Activated T-helper 1 cell treated with Interleukin-2 at 50 U/mL for 16 hours (primary cell): ENCODE measurements at places on chromosomes 1 and 21.

GRCh38 chr1:29354511-29355098 lies 118.3 kb downstream of the PTPRU start:
- DNase-seq = no peak

DNA sequence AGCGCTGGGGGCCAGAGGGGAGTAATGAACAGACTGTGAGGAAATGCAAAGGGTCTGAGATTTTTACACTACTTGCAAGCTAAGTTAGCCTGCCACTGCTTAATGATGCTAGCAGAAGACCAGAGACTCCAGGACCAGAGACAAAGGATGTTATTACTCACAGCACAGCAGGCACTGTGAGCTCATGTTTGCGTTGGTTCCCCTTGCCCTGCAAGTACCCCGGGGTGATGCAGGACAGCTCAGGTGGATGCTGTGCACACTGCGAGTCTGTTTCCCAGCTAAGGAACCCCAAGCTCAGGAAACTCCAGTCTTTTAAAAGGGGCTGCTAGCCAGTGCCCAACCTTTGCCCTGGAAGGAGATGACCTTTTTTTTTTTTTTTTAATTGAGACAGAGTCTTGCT lies 1.2 kb downstream of the FHAD1 start:
- no peak for DNase-seq

DNA sequence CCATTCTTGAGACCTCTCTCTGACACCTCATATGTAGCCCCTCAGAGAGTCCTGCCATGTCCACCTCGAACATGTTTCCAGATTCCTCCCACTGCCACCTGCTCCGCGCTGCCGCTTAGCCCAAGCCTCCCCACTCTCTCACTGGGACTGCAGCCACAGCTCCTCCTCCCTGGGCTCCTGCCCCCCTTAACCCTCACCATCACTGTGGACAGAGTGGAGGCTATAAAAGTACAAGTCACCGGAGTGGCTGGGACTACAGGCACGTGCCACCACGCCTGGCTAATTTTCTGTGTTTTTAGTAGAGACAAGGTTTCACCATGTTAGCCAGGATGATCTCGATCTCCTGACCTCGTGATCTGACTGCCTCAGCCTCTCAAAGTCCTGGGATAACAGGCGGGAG lies 77.0 kb downstream of the VWA5B1 start:
- no peak for DNase-seq

DNA sequence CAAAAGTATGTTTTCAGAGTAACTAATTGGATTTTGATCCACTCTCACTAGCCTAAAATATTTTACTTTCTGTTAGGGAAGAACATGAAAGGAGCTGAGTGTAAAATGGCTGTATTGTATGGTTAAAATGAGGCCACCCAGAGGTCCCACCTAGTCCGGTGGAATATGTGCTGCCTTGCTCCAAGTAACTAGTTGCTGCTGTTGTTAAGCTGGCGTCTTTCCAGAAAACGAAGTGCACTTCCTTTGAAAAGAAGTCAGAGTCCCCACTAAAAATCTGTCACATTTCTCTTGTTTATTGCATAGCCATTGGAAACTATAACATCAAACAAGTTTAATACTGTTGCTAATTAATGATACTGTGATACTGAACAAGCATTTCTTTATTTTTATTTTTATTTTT lies 3.2 kb downstream of the SLC25A33 start:
- no peak for DNase-seq

DNA sequence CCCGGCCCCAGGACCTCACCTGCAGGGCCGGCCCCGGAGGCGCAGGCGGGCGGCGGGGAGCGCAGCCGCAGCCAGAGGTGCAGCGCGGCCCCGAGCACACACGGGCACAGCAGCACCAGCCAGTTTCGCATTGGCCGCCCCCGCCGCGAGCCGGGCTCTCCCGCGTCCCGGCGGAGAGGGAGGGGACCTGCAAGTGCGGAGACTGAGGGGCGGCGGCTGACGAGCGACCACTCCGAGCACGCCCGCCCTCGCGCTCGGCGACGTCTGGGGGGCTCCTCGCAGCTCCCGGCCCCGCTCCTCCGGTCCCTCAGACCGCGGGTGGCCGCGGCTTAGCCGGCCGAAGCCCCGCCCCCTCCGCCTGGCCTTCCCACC lies at the start of gene B3GALNT2:
Gene B3GALNT2, minus strand, starts transcription at position 331 of the 372 bp plus-strand sequence. Its CDS starts 200 bp downstream, at position 131.
- DNase-seq = no peak

GRCh38 chr1:64302194-64302593 lies 98.8 kb downstream of the UBE2U start:
- no peak for DNase-seq

- DNase-seq = no peak
These were observed 94.8 kb downstream of the EBNA1BP2 start for GRCh38 chr1:43077273-43077672.

DNA sequence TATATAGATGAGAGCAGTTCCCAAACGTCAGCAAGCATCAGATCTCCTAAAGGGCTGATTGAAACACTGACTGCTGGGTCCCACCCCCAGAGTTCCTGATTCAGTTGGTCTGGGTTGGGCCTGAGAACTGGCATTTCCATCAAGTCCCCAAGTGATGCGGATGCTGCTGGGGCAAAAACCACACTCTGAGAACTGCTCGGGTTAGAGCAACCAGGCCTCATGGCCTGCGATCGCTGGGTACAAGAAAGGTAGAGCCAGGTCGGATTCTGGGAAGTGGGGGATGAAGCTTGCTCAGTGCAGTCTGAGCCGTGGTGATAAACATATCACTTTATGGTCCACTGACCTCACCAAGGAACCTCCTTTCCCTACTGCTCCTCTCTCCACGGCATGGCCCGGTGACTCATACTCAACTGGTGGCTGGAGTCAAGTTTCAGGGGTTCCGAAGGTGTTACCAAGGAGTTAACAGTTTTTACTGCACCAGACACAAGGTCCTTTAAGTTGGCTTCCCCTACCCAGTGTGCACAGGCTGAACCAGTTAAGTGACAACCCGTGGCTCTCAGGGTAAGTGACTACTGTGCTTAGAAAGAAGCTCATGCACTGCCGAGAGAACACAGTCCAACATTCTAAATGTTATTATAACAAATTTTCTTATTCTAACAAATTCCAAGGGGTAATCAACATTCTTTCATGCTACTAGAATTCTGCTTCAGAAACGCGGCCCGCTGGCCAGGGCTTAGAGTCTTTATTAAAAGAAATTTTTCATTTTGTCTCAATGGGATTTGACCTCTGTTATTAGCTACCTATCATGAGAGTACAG lies 153.5 kb downstream of the TGFBR3 start:
- no peak for DNase-seq

DNA sequence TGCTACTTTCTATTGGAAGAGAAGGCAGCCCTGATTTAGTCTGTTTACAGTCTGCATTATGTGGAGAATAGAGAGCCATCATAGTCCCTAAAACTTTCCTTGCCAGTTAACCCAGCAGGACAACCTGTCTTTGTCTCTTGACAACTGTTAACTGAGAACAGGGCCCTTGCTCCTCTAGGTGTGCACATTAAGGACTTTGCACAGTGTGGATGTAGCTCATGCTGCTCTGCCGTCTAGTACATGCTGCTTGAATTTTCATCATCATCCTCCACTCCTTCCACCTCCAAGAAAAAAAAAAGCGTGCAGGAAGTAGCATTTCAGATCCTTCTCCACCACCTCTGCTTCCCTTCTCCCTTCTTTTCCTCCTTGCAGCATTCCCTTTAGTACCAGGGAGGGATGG lies 91.5 kb downstream of the PBX1 start:
- DNase-seq = no peak

DNA sequence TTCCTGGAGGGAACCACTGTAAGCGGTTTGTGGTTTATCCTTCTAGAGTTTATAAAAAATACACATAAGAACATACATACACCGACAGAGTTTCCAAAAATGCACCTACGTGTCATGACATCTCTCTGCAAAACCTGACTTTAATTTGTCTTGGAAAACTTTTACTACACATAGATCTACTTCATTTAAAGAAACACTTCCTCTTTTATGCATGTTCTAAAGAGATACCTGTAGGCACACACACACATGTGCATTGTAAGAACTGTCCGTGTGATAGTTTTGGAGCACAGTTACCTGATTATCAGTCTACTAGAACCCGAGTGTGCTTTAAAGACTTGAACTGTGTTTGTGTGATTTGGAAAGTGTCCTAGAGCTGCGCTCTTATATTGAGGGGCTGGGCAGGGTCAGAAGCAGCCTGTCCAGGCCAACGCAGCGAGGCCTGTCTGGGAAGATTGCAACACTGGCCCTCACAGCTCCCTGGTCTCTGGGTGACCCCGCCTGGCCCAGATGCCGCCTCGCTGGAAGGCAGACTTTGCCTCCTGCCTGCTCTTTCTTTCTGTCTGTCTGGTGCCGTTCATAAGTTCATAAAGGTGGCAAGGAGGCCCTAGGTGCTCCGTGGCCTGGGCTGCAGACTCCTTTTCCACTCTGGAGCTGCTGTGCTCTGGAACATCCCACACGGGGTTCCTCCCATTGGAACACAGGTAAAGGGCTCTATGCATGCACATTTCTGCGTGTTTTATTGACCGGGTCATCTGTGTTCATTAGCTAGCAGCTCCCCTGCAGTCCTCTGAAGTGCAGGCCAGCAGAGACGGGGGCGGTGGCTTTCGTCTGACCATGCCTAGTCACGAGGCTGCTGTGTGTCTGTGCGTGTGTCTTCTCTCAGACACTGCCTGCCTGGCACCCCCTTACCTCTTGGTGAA lies 46.3 kb downstream of the AGPAT3 start:
- DNase-seq = no peak

- no peak for DNase-seq
These were observed 69.0 kb downstream of the UBIAD1 start for GRCh38 chr1:11341901-11342552.

GRCh38 chr1:188517139-188517538 lies 1688.4 kb downstream of the PLA2G4A start:
- no peak for DNase-seq

DNA sequence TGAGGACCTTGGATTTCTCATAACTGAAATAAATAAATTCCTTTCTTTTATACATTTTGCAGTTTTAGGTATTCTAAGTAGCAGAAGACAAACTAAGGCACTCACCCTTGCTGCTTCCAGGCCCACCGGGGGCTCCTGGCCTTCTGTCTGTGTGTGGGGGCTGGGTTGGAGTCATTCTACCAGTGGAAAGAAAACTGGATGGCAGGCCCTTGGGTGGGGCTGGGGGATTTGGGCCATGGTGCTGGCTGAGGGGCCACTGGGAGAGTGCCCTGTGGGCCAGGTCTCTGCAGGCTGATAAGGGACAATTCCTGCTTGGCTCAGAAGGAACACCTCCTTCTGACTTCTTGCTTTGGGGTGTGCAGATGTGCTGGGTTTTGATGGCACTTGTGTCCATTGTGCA lies 54.0 kb upstream of the CSF3R start:
- DNase-seq = no peak

DNA sequence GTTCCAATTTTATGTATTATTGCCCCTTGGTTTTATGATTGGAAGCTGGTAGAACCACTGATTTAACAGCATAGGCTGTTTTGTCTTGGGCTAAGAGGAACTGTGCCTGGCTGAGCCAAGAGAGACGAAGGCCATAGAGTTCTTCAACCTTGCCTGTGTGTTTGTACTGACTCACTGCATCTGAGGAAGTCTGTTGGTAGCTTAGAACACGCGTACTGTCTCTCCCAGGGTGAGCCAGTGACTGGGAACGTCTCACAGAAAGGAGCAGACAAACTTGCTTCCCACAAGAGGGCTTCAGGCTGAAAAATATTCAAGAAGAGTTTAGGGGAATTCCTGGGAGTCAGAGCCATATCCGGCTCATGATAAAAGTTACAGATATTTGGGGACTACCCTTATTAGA lies 14.9 kb downstream of the TMEM51 start:
- no peak for DNase-seq

GRCh38 chr21:14306126-14306907 lies 76.6 kb downstream of the HSPA13 start:
- DNase-seq = no peak

DNA sequence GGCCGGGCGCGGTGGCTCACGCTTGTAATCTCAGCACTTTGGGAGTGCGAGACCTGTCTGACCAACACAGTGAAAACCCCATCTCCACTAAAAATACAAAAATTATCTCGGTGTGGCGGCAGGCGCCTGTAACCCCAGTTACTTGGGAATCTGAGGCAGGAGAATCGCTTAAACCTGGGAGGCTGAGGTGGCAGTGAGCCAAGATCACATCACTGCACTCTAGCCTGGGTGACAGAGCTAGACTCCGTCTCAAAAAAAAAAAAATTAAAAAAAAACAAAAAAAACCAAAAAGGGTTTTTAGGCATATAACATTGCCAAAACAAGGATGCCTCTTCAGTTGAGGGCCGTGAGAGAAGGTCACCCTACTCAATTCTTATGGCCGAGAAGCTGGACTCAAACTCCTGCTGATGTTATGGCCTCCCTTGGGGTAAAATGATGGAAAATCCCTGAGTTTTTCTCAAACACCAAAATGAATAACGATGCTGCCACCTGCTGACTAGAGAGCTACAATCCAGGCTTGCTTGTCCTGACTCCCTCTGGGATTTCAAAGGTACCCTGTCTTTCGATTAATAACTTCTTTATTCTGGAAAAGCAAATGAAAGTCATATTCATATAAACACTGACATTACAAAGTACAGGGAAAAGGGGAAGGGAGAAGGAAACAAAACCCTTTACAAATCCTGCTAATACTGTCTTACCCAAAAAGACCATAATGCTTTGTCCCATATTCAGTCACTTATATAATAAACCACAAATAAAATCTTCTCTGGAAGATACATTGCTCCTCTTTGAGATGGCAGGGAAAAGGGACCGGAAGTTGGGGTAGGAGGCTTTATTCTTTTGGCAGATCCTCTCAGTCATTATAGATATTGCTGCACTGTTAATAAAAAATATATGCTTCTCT lies 10.7 kb downstream of the RAB42 start:
- no peak for DNase-seq

DNA sequence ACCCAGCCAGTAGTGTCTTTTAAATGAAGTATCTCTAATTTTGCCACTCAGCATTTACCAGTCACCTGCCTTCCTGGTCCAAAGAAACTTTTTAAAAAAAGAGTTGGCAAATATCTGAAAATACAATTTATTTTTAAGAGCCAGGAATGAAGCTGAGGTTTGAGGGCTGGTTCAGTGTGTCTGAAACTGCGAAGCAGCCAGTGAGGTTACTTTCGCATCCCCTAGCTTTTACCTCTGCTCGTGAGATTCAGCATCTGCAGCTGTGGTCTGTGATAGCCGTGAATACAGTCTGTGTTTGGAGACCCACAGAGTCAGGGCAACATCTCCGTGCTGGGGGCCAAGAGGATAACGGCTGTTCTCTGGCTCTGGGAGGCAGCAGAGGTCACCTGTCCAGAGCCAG lies 21.3 kb upstream of the KCNAB2 start:
- DNase-seq = no peak

GRCh38 chr1:203200916-203201315 lies 14.4 kb upstream of the CHI3L1 start:
- DNase-seq = no peak
